ENCODE measurements at places on chromosomes 11 and 22.

DNA sequence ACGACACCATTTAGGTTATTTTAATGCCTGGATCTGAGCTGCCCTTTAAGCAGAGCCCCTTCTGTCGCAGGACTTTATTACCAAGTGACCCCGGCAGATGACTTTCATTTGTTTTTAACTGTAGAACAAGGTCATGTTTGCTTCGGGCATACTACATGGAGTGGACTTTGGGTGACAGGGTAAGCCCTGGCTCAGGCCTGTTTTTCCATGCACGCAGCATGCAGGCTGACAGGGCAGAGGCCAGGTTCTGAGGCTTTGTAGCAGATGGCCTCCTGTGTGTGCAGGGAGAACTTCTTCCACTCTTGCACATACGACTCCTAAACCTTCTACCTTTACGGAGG lies 50.5 kb downstream of the SNX19 start:
- no peak for DNase-seq

DNA sequence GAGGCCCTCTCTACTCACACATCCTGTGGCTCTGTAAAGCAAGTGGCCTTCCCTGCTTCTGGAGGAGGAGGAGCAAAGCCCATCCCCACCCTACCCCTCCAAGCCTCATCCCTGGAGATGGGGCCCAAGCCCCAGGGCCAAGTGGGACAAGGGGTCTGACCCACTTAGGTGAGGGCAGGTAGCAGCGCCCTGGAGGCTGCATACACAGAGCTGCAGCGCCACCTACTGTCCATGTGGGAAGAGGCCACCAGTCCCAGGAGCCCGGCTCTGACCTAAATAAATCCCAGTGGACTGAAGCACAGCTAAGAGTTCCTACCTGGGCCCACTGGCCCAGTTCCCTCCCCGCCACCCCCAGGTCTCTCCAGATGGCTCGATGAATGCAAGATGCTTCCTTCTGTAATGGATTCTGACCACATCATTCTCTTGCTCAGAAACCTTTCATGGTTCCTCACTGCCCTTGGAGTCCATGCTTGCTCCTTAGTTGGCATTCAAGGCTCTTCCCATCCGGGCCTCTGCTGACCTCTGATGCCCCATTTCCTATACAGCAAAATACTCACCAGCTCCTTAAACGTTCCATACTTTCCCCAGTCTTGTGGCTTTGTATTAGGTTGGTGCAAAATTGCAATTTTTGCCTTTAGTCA lies 62.1 kb downstream of the THAP12 start:
- DNase-seq, result no peak

GRCh38 chr22:44455963-44456358 lies 42.1 kb downstream of the RTL6 start:
- no peak for DNase-seq

- no peak for DNase-seq
These were observed 2.8 kb downstream of the ARSA start for GRCh38 chr22:50625131-50625567.

DNA sequence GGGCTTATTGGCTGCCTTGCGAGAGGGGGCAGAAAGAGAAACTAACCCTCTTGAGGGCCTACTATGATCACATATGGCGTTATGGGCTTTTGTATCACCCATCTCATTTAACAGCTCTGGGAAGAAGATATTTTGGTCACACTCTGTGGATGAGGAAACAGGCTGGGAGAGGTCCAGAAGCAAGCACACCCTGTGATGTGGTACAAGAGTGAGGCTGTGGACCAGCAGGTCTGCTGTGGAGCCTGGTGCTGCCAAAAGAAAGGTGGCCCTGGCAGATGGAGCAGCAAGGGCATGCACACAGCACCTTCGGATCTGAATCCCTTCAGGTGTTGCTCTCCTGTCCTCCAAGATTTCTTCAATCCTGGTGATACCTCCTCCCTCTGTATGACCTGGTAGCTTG lies 64.1 kb downstream of the KCNC1 start:
- no peak for DNase-seq

DNA sequence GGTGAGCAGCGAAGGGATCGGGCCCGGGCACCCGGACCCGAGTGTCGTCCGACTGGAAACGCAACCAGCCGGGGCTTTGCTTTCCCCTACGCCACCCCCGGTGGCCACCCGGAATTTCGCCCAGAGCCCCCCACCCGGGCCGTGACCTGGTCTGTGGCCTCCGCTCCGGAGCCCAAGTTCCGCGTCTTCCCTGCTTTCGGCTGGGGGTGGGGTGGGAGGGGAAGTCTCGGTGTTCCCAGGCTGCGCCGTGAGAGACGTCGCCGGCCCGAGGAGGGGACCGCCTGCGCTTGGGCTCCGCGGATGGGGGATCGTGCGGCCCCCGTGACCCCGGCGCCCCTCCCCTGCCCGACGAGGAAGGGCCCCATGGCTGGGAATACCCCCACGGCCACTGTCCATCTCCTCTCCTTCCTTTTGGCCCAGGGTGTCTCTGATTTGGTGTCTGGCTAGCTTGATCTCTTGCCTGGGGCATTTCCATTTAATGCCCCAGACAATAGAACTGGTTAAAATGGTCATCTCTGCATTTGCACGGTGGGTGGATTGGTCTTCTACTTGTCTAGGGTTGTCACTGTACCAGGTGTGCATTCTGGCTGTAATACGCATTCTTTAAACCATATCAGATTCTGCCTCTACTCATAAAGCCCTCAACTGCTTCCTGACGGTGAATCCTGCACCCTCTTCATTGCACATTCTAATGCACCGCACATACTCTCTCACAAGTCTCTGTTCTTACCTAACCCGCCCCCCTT lies 789 bp downstream of the SIK2 start:
- DNase-seq, result no peak

GRCh38 chr11:126772267-126772666 lies 228.3 kb downstream of the KIRREL3 start:
- no peak for DNase-seq

DNA sequence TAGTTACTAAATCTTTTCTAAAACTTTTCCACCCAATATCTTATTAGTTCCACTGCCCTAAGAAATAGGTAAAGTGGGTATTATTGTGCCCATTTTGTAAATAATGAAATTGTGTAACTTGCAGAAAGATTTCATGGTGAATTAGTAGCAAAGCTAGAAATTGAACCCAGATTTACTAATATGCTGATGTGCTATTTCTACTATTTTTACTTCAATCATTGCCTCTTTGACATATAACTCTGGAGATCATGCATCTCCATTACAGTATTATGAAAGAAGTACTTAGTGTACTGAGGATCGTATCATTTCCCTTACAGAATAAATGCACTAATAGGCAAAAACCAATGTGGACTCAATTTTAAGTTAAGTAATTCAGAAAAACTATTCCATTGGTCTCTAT lies 119.0 kb downstream of the CSTPP1 start:
- DNase-seq, result no peak

- no peak for DNase-seq
These were observed 49.2 kb upstream of the SLC25A18 start for GRCh38 chr22:17514084-17514483.

- no peak for DNase-seq
These were observed 21.6 kb upstream of the NUP160 start for GRCh38 chr11:47869544-47870393.

DNA sequence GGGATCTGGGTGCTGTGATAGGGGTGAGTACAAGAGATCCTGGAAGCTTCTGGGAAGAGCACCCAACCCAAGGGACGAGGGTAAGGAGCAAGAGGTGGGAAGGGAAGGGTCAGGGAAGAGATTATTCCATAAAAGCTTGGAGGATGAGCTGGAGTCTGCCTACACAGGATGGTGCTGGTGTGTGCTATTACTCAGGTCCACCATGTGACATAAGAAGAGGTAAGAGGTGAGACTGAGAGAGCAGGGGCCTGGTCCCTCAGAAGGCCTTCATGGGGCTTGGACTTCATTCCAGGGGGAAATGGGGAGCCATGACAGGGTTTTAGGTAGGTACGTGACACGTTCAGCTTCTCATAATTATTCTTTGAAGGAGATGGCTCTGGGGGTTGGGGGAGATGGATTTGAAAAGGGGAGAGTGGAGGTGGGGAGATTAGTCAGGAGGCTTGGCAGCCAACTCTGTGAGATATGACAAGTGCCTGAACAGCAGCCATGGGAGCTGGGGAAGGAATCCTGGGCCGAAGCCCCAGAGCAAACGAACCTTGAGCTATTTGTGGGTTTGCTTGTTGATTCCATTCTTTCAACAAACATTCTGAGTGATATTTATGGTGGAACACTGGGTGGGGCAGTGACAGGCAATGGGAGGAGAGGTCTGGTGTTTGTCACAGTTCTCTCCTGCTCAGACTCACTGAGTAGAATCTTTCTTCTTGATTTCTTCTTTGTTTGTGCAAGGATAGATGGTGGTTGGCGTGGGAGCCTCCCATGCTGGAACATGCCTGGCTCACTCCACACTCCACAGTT lies 11.2 kb upstream of the NCAM1 start:
- no peak for DNase-seq

GRCh38 chr11:66090288-66090687 lies 20.2 kb downstream of the PACS1 start:
- no peak for DNase-seq

DNA sequence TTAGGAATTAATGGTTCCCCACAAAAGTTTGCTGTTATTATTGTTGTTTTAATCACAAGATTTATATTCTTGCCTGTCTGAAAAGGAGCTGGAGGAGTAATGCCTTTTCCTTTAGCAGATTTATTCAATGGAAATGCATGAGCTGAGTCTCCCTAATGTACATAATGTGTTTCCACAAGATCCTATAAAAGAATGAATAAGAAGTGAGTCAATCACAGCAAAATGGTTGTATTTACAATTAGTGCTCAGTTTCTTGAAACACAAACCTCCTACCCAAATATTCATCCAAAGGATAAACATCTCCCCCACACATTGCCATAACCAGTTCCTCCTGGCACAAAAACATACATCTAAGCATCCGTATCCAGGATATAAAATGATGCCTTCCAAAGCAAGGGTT lies 33.3 kb downstream of the ME3 start:
- no peak for DNase-seq

DNA sequence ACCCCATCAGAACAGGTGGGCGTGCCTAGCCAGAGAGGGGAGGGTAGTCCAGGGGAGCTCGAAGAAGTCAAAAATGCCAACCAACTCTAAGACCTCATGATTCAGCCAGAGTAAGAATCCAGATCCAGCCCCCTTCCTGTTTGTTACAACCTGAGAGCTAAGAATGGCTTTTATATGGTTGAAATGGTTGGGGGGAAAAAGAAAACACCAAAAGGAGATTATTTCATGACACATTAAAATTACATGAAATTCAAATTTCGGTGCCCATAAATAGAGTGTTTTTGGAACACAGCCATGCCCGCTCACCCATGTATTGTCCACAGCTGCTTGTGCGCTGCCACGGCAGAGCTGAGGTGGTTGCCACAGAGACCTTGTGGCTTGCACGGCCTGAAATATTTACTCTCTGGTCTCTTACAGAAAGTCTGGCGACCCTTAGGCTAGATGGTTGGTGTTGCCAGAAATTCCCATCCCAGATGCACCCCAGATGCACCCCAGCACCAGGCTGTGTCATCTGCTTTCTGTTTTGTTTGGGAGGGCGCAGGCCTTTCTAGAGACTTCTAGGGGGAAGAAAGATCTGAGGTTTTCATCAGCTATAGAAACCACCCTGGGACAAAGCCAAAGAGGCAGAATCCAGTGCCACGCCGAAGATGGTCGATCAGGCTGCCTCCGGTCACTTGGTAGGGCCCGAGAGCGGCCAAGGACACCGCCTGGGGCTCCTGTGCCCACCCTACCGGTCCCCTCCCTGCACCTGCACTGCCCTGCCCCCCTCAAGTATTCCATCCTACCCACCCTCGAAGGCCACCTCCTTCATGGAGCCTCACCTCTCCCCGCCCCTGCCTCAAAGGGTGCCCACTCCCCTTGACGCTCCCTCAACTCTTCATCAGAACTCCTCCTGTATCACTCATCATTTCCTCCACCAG lies 80.2 kb downstream of the DSCAML1 start:
- no peak for DNase-seq

- peak; percentile 65 for DNase-seq
These were observed 96.1 kb downstream of the MORC2 start for GRCh38 chr22:30872285-30873041.

DNA sequence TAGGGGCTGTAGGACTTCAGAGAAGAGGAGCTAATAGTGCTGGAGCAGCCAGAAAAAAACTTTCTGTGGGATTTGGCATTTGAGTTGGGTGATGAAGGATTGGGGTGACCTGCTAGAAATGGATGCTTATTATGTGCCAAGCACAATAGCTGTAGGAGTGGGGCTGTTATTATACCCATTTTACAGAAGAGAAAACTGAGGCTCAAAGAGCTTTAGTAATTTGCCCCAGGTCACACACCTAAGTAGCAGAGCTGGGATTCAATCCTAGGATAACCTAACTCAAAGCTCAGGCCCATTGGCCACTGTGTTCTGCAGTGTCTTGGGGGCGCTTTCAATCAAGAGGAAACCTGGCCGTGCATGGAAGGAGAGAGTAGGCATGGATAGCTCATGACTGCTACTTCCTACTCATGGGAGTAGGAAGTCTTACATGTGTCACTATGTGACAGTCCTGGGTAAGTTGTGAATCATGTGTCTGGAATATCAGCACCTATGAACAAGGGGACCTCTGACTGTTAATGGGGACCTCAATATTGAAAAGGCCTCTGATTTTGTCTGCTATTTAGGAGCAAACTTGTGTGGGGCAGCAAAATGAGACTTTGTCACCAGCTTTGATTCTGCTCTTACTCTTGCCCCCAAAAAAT lies 6.1 kb upstream of the ELF5 start:
- DNase-seq, result no peak

- DNase-seq, result no peak
These were observed 1.1 kb upstream of the CD248 start for GRCh38 chr11:66317723-66318599.

- DNase-seq, result no peak
These were observed 785 bp downstream of the OTUB1 start for GRCh38 chr11:63986932-63987513.

GRCh38 chr22:49926916-49927315 lies 8.5 kb downstream of the CRELD2 start:
- DNase-seq, result no peak

GRCh38 chr22:44728761-44729324 lies 23.5 kb upstream of the ARHGAP8 start:
- DNase-seq, result no peak

DNA sequence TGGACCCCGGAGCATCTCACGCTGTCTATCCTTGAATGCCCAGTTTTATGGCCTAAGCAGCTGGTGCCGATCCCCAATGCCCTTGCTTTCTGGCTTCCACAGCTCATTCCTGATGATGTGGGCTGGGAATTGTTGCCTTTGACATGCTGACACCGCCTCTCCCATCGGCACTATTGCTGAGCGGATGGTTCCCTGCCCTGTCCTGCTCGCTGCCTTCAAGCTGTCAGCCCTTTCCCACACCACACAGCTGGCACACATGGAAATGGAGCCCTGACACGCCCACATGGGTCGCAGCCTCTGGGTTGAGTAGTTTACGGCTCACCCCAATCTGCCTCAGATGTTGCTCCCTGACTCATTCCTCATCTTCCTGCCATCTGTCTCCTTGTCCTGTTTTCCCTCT lies 110.2 kb upstream of the SESN3 start:
- no peak for DNase-seq

All from chondrocyte (in vitro differentiated cells).